ENCODE measurements at places on chromosomes 7 and 10.

GRCh38 chr7:138304071-138304320, 156.1 kb upstream of the TRIM24 start:
- DNase-seq, result no peak

DNA sequence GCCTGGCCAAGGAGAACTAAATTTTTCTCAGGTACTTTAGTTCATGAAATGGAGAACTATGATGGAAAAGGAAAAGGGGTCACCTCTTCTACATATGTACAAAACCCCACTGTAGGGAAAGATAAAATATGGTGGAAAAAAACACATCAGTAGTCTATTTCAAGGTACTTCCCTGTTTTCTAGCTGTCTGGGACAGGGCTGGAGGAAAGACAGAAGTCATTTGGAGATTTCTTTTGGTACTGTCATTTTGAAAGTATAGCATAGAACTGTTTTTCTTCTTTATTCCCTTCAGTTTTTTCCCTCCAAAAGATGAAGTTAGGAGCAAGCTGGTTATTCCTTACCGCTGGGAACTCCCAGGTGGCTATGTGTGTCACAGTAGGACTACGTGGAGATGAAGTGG, 196.1 kb downstream of the DOCK4 start:
- DNase-seq, result no peak

- no peak for DNase-seq
Observed at GRCh38 chr7:50507898-50508470, 57.2 kb downstream of the DDC start.

DNA sequence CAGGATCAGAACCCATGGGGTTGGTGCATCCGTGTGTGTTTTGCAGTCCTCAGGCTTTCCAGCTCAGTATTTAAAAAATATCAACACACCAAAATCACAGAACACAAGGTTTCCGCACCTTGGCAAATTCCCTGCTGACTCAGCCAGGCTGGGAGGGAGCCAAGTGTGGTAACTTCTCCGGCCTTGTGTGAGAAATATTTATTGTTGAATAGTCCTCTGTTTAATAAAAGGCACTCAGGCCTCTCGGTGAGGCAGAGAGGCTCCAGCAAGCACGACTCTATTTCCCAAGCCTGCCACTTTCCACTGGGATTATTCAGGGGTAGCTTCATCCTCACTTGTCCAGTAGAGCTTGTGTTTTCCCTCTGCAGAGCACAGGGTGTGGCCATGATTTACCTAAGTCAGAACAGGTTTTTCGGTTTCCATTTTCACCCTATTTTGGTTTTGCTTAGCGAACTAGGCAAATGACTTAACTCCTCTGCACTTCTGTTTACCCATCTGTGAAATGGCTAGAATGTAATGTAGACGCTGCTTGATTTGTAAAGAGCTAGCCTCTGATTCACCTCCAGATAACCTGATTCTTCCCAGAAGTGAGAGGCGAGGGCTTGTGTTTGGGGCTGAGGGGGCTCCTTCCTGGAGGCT, 13.0 kb upstream of the CHST15 start:
- no peak for DNase-seq

DNA sequence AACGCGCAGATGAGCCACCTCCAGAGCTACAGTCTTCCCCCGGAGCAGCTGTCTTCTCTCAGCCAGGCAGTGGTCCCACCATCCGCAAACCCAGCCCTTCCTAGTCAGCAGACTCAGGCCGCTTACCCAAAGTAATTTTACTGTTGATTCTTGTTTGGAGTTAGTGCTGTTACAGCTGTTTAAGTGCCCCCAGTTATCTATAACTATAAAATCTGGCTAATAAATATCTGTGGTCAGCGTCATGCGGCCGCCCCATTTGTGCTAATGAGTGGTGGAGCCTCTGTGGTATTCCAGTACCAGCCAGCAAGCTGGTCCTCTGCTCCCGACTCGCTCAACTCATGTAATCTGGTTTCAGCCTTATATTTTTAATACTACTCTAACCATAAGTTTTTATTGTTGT, 43.2 kb upstream of the TMEM236 start:
- no peak for DNase-seq

GRCh38 chr7:19928247-19928646, 154.8 kb upstream of the TMEM196 start:
- no peak for DNase-seq

GRCh38 chr10:44039599-44039998, 345.3 kb downstream of the CXCL12 start:
- DNase-seq, result no peak

DNA sequence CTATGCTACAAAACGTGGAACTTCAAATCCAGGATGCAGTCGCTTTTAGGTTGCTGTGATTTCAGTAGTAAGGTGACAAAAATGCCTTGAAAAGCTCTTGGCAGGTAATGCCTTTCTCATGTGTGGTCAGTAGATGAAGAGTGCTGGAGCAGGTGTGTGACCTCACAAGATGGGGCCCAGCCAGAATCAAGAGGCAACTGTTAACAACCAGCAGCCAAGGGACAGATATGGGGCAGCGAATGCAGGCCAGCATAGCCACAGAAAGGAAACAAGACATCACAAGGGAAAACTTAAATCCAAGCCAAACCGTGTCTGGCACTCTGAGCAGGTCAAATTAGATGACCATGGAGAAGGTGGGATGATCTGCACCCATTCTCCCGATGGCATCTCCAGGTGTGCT, 12.3 kb downstream of the HUS1 start:
- no peak for DNase-seq

GRCh38 chr7:121038717-121039509, 50.4 kb downstream of the CPED1 start:
- no peak for DNase-seq

DNA sequence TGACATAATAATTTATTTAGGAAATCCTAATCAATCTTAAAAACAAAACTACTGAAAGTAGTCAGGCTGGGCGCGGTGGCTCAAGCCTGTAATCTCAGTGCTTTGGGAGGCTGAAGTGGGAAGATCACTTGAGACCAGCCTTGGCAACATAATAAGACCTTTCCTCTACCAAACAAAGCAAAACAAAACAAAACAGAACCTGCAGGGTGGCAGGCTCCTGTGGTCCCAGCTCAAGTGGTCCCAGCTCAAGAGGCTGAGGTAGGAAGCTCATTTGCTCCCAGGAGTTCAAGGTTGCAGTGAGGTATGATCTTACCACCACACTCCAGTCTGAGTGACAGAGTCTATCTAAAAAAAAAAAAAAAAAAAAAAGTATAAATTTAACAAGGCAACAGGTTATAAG, 748.0 kb downstream of the CNTNAP2 start:
- DNase-seq, result no peak

- DNase-seq, result no peak
Observed at GRCh38 chr10:122911889-122912484, 1.6 kb downstream of the FAM24A start.

DNA sequence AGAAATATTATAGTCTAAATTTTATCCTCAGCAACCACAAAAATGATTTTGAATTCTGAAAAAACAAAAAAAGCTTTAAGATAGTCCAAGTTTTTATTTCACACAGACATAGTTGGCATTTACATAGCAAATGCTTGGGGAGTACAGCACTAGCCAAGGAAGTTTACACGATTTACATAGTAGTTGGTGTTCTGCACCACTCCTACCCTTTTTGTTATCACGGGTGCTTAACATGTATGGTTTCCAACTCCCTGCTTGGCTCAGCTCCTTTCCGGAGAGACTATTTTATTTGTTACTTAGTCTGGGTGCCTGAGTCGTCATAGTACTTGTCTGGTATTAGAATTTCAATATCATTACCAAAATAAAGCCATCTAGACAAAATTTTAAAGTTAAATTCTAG, 8.8 kb upstream of the GHRHR start:
- no peak for DNase-seq

DNA sequence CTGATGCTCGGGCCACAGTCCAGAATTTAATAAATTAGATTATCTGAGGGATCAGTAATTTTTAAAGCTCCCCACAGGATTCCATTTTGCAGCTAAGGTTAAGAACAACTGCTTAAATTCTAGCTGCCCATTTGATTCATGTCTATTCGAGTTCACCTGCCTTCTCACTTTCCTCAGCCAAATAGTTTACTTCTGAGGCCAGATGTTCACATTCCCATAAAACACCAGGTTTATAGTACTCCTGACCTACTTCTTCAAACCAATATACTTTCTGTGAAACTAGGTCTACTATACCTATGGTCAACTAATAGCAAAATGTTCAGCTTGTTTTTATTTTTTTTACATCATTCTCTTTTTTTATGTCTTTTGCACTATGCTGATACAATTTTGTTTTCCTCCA, 86.3 kb downstream of the GPR158 start:
- DNase-seq, result no peak
